ENCODE measurements at places on chromosomes 3 and 15.
A peak's percentile ranks its signal among the peaks of the same experiment; 100 is the strongest.

GRCh38 chr3:16399473-16399872 lies 114.0 kb downstream of the RFTN1 start:
- DNase-seq: no peak

- DNase-seq: peak; percentile 28
Observed at GRCh38 chr3:133965013-133965570, 64.6 kb downstream of the SLCO2A1 start.

GRCh38 chr3:64685331-64685799 lies 2.4 kb downstream of the ADAMTS9 start:
- DNase-seq: no peak

DNA sequence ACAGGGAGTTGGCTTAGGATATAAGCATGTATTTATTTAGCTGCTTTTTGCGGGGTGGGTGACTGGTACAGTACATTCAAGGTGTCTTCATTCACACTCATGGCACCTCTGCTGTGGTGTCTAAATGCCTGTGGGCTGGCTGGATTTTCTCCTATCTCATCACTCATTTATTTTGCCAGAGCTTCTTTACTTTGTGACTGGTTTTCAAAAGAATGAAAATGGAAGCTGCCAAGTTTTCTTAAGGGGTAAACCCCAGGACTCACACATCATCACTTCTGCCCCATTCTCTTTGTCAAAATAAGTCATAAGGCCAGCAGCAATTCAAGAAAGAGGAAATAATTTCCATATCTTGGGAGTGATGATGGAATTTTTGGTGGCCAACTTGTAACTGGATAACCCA lies 493.4 kb upstream of the ALCAM start:
- DNase-seq: no peak

DNA sequence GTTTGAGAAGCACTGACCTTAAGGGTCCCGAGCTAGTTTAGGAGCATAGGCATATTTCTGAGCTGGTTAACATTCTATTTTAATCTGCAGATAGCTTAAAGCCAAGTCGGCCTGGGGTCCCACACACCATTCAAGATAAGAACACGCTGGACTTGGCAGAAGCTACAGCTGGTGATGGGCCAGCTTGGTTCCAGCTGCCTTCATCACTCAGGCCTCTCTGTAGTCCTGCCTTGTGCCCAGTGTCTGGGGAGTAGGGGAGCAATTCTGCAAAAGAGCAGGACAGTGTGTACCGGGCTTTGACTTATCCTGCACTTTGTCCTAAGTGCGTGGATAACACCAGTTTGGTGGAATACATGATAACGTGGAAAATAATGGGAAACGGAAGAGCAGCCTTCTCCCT lies 164.5 kb downstream of the MEGF11 start:
- no peak for DNase-seq

DNA sequence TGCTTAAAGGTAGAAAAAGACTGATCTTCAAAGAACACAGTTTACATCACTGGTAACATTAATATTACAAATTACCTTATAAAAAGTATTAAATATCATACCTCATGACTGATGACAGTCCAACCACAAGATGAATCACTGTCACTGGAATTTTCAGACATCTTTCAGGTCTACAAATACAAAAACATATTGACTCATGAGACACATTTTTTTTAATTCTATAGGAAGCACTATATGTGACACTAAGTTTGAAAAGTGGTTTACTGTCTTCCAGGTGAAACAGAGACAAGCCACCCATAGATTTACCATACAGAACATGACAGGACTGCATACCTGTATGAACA lies 18.9 kb downstream of the CCPG1 start:
- no peak for DNase-seq

GRCh38 chr3:136932523-136932922 lies 25.3 kb upstream of the IL20RB start:
- no peak for DNase-seq

DNA sequence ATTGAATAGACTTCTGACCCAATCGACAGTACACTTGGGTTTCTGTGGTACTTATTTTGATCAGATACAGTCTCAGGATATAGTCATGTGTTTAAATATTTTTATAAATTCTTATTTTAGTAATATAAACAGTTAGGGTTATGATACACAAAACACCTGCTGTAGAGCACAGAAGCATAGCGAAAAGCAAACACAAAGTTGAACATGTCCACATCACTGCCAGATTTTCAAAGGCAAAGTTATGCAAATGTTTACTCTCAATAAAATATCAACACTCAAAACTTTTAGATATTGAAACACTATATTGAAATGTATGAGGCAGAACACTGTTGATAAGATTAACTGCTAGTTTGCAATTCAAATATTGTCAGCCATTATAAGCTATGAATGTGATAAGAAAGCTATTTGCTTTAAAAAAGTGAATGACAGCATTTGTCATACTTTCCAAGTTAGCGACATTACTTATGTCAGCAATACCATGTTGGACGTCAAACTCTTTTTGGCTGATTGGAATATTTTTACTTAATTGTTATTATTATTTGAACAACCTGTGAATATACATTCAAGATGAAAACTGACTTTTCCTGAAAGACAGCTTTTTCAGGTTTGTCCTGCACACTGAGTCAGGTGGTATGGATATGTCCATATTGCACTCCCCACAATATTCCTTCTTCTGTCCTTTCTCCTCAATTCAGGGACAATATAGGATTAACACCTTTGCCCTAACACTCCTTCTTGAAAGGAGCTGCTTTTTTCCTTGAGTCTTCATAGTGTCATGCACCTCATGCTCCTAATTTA lies 367.1 kb downstream of the EPHA3 start:
- DNase-seq: no peak

GRCh38 chr3:13746385-13746784 lies 133.5 kb downstream of the WNT7A start:
- DNase-seq: no peak

- no peak for DNase-seq
Observed at GRCh38 chr3:120177707-120178306, 83.6 kb upstream of the GSK3B start.

GRCh38 chr3:126939733-126940132 lies 43.2 kb upstream of the PLXNA1 start:
- no peak for DNase-seq

- DNase-seq: peak; percentile 68
Observed at GRCh38 chr3:64505419-64505818, 182.4 kb downstream of the ADAMTS9 start.

GRCh38 chr3:136840252-136840651 lies 21.3 kb downstream of the SLC35G2 start:
- DNase-seq: no peak

DNA sequence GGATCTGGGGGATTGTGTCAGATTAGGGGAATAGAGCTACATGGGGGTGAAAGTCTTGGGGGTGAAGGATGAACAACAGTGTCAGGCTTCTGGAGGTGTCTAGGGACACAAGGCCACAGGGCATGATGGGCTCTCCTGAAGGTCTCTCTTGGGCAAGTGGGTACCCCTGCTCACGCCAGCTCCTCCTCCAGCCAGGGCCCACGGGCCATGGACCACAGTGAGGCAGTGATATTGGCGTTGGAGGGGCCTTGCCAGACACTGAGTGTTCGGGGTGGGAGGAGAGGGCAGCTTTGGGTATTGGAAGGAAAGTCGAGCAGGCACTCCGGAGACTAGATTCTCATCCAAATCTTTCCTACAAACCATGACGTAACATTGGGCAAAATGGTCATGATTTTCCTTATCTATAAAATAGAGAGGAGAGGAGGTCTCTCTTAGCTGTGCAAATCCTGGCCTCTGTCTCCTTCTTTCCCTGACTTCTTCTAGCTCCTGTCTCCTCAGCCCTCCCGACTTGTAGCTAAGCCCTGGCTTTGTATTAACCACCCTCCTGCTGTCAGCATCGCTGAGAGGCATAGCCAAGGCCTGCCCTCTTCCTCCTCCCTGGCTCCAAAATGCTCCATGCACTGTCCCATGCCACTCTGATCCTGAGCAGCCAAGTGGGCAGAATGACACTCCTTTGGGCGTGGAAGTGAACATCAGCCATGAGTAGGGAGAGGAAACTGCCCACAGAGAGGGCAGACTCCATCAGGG lies 24.0 kb upstream of the SRP14 start:
- DNase-seq: no peak

DNA sequence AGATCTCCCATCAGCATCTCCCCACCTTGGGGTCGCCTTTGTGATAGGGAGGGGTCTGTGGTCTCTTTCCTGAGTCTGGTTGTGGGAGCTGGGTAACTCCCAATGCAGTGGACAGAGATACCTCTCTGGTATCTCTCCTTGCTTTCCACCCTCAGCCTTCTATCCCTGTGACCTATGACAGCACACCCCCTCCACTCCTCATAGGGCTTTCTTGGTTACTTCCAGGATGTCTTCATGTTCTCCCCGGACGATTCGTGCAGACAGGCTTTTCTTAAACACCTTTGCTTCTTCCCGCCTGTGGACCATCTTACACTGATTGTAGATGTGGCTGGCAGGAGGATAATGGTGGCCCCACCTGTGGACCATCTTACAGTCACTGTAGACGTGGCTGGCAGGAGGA lies 14.2 kb upstream of the NRROS start:
- DNase-seq: no peak

DNA sequence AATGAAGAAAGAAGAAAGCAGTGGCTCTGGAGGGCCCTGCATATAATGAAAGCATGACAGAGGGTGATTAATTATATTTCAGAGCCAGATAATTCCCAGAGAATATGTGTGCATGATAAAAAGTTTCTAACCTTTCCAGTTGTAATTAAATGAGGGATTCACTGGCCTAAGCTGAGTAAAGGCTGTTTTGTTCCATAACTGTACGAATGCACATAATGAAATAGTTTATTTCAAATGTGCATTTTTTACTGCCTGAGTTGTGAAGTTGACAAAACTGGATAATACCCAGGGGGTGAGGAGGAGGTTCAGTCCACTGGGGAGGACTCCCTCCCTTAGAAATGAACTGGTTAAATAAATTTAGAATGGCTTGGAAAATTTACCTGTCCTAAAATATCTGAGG lies 616.4 kb downstream of the TAFA4 start:
- no peak for DNase-seq

GRCh38 chr15:80736560-80736959 lies 41.5 kb downstream of the ABHD17C start:
- peak; percentile 47 for DNase-seq

DNA sequence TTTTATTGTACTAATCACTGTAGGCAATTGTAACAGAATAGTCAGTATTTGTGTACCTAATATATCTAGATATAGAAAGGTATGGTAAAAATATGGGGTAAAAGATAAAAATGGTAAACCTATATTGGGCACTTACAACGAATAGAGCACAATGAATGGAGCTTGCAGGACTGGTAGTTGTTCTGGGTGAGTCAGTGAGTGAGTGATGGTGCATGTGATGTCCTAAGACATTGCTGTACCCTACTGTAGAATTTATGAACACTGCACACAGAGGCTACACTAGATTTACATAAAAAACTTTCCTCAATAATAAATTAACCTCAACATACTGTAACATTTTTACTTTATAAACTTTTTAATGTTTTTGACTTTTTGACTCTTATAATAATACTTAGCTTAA lies 274.3 kb upstream of the PPP2R3A start:
- DNase-seq: no peak

DNA sequence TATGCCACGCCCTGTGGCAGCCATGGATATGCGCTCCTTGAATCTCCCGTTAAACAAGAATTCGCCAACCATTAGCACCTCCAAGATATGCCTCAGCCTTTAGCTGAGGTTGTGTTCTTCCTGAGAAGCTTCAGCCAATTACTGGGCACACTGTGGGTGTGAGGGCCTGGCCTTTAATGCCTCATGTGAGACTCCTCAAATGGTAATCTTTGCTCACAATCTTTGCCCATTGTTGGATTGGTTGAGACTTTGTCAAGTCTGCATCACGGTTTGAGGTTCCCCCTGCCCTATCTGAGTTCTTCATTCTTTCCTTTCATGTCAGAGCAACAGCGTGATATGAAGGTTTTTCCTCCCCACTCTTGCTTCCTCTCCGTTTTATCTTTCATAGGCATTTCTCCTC lies 108.1 kb upstream of the CCDC54 start:
- no peak for DNase-seq

DNA sequence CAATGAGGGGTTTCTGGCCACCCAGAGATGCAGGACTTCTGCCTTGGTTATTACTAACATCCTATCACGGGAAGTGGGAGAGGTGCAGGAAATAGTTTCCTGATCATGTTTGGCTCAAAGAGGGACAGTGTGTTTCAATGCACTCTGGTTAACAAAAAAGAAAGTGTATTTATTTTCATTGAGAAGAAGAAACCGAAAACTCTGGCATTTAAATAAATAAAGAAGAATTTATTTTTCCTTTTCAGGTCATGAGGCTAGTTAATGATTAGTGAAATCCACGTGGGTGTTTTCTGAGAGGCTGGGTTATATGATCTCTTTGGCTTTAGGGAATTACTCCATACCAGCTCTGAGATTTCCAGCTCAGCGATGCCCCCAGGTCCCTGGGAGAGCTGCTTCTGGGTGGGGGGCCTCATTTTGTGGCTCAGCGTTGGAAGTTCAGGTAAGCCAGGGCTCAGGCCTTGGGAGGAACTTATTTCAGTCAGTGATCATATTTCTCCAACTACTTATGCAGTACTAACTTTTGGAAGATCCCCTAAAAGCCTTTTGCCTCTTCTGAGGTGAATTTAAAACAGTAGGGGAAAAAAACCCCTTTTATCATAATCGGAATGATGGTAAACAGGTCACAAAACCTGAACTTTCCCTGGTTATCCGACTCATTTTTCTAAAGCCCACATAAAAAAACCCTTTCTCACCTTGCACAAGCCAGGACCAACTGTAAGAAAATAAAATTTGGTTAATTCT lies at the start of gene PLA1A:
TSS of gene PLA1A (plus strand) at position 338 of the 741 bp plus-strand sequence. CDS start at position 367, 29 bp downstream.
- no peak for DNase-seq

Data from NCI-H2081 (cell line).